SJSA1 (cell line): ENCODE measurements at places on chromosomes 6 and 20. TPM values are rescaled to one million over a fixed set of nuclear protein-coding genes. Genes with fewer than 3 reads are reported as not detected.

Gene PM20D2
- 46.1 and 52.7 TPM in 2 replicates for total RNA-seq

Gene KHDC1
- 0.66 and 2.2 TPM in 2 replicates for total RNA-seq

Gene MGME1
- total RNA-seq: 14.7 and 20.6 TPM in 2 replicates

Gene UNC5CL
- 0.47 TPM in 1 of 2 replicates, not detected in the other for total RNA-seq

Gene SLC22A7
- total RNA-seq: not detected in 2 replicates

Gene DCBLD1
- 39.6 and 59.1 TPM in 2 replicates for total RNA-seq

Gene TMEM217
- 0.31 and 0.74 TPM in 2 replicates for total RNA-seq

Gene OPRM1
- total RNA-seq: not detected in 2 replicates

Gene AIF1
- total RNA-seq: not detected in 2 replicates

Gene PLG
- not detected in 2 replicates for total RNA-seq

Gene ULBP2
- 12.2 and 19.7 TPM in 2 replicates for total RNA-seq

Gene PGC
- total RNA-seq: not detected in 2 replicates

Gene PI3
- not detected in 2 replicates for total RNA-seq

Gene LAMA4
- 0.53 and 1.8 TPM in 2 replicates for total RNA-seq

Gene LPA
- not detected in 2 replicates for total RNA-seq

Gene BTBD9
- total RNA-seq: 6.3 and 8.5 TPM in 2 replicates

Gene SLC17A2
- not detected in 2 replicates for total RNA-seq

Gene SIRPB1
- total RNA-seq: not detected in 2 replicates

Gene MAP3K4
- 27.1 and 32.9 TPM in 2 replicates for total RNA-seq

Gene FRK
- total RNA-seq: 0.66 and 0.91 TPM in 2 replicates

Gene TMEM14A
- 78.6 and 91.0 TPM in 2 replicates for total RNA-seq

Gene SLC4A11
- 0.24 TPM in 1 of 2 replicates, not detected in the other for total RNA-seq

Gene UCKL1
- 10.3 and 22.7 TPM in 2 replicates for total RNA-seq

Gene GJA1
- total RNA-seq: 103 and 164 TPM in 2 replicates

Gene HLA-DQA1
- total RNA-seq: not detected in 2 replicates

Gene C20orf141
- not detected in 2 replicates for total RNA-seq

Gene FUCA2
- total RNA-seq: 39.2 and 52.5 TPM in 2 replicates

Gene DOK5
- 0.63 and 4.0 TPM in 2 replicates for total RNA-seq

Gene NOX3
- total RNA-seq: not detected in 2 replicates

Gene RWDD2A
- total RNA-seq: 0.60 and 1.7 TPM in 2 replicates

Gene GPX5
- total RNA-seq: not detected in 2 replicates

Gene CNR1
- 0.24 and 0.50 TPM in 2 replicates for total RNA-seq

Gene MOCS1
- 7.7 and 13.7 TPM in 2 replicates for total RNA-seq

Gene KIF25
- total RNA-seq: not detected in 2 replicates

Gene MOXD1
- 24.8 and 37.3 TPM in 2 replicates for total RNA-seq

Gene POPDC3
- 41.7 and 51.3 TPM in 2 replicates for total RNA-seq

Gene ABCC10
- total RNA-seq: 10.9 and 11.3 TPM in 2 replicates

Gene SLC22A1
- total RNA-seq: not detected in 2 replicates

Gene PRDM13
- not detected in 2 replicates for total RNA-seq

Gene KCNB1
- 0.05 TPM in 1 of 2 replicates, not detected in the other for total RNA-seq

Gene FOXS1
- 0.25 and 1.5 TPM in 2 replicates for total RNA-seq

Gene RBPJL
- not detected in 2 replicates for total RNA-seq

Gene SPDEF
- not detected in 2 replicates for total RNA-seq

Gene MAN1A1
- total RNA-seq: 0.06 and 1.3 TPM in 2 replicates

Gene NKAPL
- not detected in 2 replicates for total RNA-seq

Gene SLC18B1
- 4.2 and 4.3 TPM in 2 replicates for total RNA-seq

Gene DEFB127
- total RNA-seq: not detected in 2 replicates

Gene AVP
- total RNA-seq: not detected in 2 replicates

Gene CRYBG1
- 6.4 and 10.1 TPM in 2 replicates for total RNA-seq

Gene TCF19
- total RNA-seq: 61.4 and 68.1 TPM in 2 replicates
